ENCODE measurements at places on chromosomes 4 and X.

DNA sequence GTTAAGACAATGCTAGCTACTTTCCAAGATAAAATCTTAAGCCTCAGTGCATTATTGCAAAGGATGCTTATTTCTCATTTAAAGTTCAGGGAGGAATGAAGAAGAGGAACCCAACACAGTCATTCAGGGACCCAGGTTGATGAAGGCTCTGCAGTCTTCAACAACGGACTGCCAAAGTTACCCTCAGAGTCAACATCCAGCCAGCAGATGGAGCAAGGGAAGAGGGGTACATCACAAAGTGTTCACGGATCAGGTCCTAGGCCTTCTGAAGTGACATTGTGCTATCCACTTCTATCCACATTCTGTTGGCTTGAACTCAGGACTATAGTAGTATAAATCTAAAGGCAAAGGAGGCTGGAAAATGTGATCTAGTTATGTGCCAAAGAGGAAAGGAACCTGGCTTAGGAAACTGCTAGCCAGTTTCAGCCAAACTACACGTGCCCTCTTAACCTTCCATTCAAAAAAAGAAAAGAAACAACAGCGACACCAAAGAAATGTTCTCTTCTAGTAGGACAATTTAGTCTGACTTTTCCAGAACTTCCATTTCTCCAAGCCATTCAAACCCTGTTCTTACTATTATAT lies 28.8 kb downstream of the NKX6-1 start:
- DNase-seq, result no peak

DNA sequence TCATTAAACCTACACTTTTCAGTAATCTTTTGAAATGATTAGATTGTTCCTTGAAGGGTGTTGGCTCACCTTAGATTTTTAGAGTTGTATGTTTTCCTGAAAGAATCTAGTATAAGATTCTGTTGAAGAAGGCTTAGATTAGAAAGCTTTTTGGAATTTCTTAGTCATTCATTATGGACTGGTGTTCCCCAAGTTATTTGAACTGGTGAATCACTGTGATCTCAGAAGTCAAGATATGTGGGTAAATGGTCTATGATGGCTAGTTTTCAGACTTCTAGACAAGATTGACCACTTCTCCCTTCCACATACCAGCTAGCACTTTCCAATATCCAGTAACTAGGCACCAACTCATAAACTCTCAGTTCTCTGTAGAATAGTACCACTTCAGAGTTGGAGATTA lies 138.1 kb downstream of the KDM6A start:
- DNase-seq, result no peak

GRCh38 chr4:138975225-138975624 lies 40.4 kb upstream of the NOCT start:
- DNase-seq, result no peak

DNA sequence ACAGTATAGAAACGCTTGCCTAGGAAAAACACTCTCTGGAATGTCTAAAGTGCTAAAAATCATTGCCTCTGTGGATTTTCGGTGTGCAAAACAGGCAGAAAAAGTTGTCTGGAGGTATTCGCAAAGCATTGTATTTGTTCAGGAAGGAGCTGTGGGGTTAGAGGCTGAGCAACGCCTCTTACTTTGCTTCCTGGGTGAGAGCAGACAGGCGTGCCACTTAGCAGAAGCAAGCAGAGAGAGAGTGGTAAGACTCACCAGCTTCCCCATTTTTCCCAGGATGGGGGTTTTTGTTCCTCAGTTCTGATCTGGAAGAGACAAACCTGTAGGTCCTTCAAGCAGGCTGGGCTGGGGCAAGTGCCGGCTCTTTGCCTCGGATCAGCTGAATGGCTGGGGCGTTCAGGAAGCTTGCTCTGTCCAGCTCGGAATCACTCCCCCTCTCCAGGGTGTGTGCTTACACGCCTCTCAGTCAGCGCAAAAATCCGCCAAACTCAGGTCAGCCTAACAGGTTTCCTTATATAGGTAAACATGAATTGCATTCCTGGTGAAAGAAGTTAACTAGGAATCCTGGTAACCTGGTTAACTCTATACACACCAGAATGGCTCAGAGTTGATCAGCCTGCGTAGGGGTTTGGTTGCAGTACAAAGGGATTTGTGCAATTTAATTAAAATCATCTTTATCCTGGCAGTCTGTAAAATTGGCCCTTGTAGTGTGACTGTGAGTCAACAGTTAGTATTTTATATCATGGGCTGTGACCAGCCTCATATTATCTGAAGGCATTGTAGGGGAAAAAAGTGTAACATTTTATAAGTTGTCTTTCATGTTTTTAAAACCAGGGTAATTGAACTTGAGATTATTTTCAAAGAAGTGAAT lies 213.1 kb upstream of the MID1 start:
- no peak for DNase-seq

DNA sequence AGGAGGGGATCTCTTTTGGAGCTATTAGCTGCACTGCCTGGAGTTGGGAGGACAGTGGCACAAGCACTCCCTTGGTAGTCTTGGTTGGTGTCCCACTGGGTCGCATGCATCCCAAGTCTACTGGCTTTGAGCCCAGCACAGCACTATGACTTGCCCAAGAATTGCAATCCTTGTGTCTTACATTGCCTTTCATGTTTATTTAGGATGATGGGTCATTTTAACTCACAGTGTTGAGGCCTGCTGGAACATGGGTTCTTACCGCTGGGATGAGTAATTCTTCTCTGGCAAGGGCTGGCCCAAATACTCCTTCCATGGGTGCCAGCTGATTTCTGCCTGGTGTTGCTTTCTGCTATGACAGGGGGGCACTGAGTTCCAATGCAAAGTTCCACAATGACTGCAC lies 185.5 kb downstream of the TEX13C start:
- DNase-seq, result no peak

- no peak for DNase-seq
These were observed 63.7 kb downstream of the HMGB2 start for GRCh38 chr4:173270312-173271027.

GRCh38 chrX:65985922-65986588 lies 53.8 kb downstream of the VSIG4 start:
- DNase-seq, result peak; percentile 25

All from activated T-cell treated with anti-CD3 and anti-CD28 coated beads for 4 hours (primary cell).